Neural progenitor cell (in vitro differentiated cells): ENCODE measurements at places on chromosomes 2 and 18.
A peak's percentile ranks its signal among the peaks of the same experiment; 100 is the strongest.

DNA sequence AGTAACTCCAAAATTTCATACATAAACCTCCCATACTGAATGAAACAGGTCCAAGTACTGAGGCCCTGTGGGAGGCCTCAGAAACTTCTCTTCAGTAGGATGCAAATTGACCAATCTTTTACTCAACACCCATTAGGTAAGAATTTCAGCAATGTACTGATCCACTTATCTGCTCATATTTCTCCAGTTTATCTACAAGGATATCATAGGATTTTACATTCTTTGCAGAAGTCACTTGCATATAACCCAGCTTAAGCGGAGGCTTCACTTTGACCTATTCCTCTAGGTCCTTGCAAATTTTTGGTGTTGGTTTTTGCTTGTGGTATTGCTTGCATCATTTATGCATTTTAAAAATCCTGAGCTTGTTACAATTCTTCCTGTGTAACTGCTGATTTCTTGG, 28.8 kb upstream of the SLC3A1 start:
- H3K36me3 ChIP-seq = no peaks in the 10 kb centered on the region
- H3K27ac ChIP-seq = no peak overlapping the region
- H3K4me3 ChIP-seq = no peak overlapping the region
- DNase-seq = no peak

DNA sequence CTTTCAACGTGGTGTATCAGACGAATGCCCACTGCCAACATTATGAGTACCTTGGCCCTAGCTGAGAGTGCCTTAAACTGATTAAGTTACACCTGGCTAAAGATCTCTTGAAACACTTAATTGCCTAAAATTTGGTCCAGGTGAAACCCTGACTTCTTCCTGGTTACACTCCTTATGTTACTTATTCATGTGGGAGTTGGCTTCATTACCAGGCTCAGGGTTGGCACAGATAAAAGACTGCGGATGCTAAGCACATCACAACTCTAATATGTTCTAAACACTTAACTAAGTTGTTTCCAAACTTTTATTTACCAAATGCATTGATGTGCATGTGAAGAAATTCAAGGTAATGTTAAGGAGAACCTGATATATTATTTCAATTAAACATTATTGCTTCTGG, 298.9 kb downstream of the TCF4 start:
- no peak overlapping the region for H3K27ac ChIP-seq
- no peak for DNase-seq
- H3K4me1 ChIP-seq = peaks cover 9% of the 10 kb centered on the region

DNA sequence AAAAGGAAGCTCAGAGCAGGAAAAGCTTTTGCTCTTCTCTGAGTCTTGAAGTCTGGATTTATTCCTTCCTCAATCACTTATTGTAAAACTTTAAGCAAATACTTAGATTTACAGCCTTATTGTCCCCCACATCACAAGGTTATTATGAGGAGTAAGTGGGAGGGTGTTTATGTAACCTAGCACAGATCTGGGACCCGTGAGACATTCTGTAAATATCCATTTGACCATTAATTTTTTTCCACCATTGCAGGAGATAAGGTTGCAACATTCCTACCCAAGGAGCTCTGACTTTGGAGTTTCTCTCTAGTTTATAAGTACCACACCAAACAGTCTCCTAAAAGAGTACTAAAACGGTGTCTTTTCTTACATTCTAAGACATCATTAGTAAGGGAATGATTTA, 52.1 kb upstream of the CTIF start:
- no peaks in the 10 kb centered on the region for H3K27me3 ChIP-seq
- no peak overlapping the region for H3K4me3 ChIP-seq
- DNase-seq = no peak
- H3K4me1 ChIP-seq = no peaks in the 10 kb centered on the region

- no peak overlapping the region for H3K27ac ChIP-seq
- peak; percentile 38 for DNase-seq
- H3K4me1 ChIP-seq = no peaks in the 10 kb centered on the region
- no peak overlapping the region for H3K4me3 ChIP-seq
Measured at GRCh38 chr2:84631047-84631446, 114.7 kb downstream of the DNAH6 start.

DNA sequence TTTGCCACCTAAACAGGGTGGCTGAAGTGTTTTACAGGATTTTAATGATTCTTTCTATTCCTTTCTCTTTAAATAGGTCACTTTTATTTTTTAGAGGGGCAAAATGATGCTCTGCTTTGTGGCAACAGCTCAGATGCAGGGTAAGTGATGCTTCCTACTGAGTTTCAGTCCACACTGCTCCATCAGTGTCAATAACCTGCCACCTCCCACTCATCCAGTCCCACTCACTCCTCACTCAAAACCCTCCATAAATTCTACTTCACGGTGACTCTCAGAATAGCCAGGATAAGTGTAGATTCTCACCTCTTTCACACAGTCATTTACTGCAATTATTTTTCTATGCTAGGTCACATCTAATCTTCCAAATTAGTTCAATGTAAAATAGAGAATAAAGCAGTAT, 72.7 kb downstream of the SCN2A start:
- no peak overlapping the region for H3K4me3 ChIP-seq
- H3K4me1 ChIP-seq = no peaks in the 10 kb centered on the region
- no peak overlapping the region for H3K27ac ChIP-seq
- DNase-seq = no peak
